ENCODE measurements at places on chromosomes 6 and 20. TPM values are rescaled to one million over a fixed set of nuclear protein-coding genes. Genes with fewer than 3 reads are reported as not detected.

Gene TCP11
- total RNA-seq = not detected

Gene C6orf141
- total RNA-seq = 13.3 TPM

Gene PLN
- not detected for total RNA-seq

Gene POPDC3
- 24.4 TPM for total RNA-seq

Gene PACRG
- total RNA-seq = 0.13 TPM

Gene SYNJ2
- 49.0 TPM for total RNA-seq
